HFF-Myc (cell line): ENCODE measurements at places on chromosomes 4 and X.

- no peak for DNase-seq
These were observed 205.6 kb upstream of the EOLA2 start for GRCh38 chrX:150143721-150144440.

GRCh38 chrX:79443121-79443520, 76.0 kb upstream of the ITM2A start:
- DNase-seq: no peak

- no peak for DNase-seq
These were observed 32.4 kb upstream of the SLC10A4 start for GRCh38 chr4:48450740-48451139.

GRCh38 chr4:133377286-133377685, 228.2 kb downstream of the PCDH10 start:
- no peak for DNase-seq

- no peak for DNase-seq
These were observed 106.4 kb downstream of the AMELX start for GRCh38 chrX:11399489-11400094.

GRCh38 chrX:1151378-1152077, 60.9 kb downstream of the CRLF2 start:
- DNase-seq: no peak

GRCh38 chr4:37320513-37321235, 76.1 kb downstream of the NWD2 start:
- no peak for DNase-seq

DNA sequence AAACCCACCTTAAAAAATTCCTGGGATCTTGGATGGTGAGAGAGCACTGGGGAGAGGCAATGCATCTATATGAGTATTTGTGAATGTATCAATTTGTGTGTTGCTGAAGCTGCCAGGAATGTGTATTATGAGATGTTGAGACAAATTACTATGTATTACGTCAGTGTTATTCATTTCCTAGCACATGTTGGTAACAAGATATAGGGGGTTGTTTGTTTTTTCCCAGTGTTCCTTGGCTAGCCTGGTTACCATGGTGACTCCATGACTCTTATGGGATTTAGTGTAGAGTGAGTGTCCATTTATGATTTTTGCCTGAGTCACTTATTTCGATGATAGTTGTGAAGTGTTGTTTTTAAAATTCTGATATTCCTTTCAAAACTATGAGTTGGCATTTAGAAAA, 65.6 kb downstream of the RAB40A start:
- peak; percentile 83 for DNase-seq

DNA sequence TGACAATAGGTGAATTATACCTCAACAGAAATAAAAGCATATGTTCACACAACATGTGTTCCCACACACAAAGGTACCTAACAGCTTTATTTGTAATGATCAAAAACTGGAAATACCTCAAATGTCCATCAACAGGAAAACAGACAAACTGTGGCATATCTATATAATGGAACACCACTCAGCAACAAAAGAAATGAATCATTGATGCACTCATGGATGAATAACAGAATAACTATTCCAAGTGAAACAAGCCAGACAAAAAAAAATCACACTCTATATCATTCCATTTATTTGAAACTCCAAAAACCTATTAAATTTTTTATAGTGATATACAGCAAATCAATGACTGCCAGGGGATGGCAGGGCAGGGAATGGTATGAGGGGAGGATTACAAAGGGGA, 148.1 kb downstream of the PLS3 start:
- DNase-seq: no peak

DNA sequence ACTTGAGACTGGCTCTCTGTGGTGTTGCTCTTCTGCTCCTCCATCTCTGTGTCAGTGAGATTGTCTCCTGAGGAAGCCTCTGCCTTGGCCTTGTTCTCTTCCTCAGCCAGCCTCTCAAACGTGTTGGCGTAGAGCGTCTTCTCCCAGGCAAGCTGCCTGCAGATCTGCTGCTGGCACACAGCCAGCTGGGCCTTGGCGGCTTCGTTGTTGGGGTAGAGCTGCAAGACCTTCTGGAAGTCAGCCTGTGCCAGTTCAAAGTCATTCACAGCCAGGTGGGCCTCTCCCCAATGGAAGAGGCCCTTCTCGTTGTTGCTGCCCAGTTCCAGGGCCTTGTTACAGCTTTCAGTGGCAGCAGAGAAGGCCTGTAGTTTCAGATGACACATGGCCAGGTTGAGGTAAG, 159.1 kb downstream of the NDST3 start:
- DNase-seq: no peak

- no peak for DNase-seq
These were observed 15.8 kb upstream of the SFRP2 start for GRCh38 chr4:153804722-153805121.

DNA sequence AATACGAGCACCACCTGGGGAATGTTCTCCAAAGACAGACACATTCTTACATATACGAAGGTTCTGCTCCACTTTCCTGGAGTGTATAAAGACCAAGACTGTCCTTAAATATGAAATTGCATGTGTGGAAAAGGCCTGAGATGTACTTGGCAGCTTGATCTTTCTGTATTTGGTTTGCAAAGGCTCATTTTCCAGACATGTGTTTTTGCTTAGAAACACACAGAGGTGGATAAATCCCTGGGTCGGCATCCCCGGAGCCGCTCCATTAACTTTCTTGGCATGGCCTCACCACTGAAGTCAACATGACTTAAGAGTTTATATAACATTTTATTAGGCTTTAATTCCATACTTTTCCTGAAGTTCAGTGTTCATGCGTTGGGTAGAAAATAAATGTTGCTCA, 239.4 kb downstream of the LDB2 start:
- DNase-seq: peak; percentile 55

- no peak for DNase-seq
These were observed 36.1 kb upstream of the IRF2 start for GRCh38 chr4:184510401-184510800.

- DNase-seq: no peak
These were observed 41.6 kb downstream of the TMA16 start for GRCh38 chr4:163536091-163536490.

GRCh38 chrX:137428766-137429591, 136.9 kb upstream of the ZIC3 start:
- no peak for DNase-seq

GRCh38 chr4:108649863-108650211, 562 bp upstream of the OSTC start:
- DNase-seq: no peak

GRCh38 chr4:82213485-82214417, 160.0 kb downstream of the HNRNPD start:
- DNase-seq: no peak

GRCh38 chr4:186563761-186564160, 8.4 kb upstream of the MTNR1A start:
- DNase-seq: no peak

DNA sequence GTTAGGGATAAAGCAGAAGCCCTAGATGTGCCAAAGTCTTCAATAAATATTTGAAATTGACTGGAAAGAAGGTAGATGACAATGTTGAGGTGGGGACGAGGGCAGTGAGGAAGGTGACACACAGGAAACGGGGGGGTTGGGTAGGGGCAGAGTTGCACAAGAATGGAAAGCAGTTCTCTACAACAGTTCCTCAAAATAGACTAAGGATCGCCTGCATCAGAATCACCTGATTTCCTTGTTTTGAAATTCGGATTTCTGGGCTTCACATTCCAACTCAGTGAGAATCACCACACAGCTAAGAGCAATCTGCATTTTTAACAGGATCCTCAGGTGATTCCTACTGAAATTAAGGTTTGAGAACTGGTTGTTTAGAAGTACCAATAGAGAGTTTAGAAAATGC, 70.6 kb downstream of the ARFIP1 start:
- DNase-seq: no peak

GRCh38 chrX:102863735-102864134, 73.3 kb upstream of the RAB40AL start:
- DNase-seq: peak; percentile 50

DNA sequence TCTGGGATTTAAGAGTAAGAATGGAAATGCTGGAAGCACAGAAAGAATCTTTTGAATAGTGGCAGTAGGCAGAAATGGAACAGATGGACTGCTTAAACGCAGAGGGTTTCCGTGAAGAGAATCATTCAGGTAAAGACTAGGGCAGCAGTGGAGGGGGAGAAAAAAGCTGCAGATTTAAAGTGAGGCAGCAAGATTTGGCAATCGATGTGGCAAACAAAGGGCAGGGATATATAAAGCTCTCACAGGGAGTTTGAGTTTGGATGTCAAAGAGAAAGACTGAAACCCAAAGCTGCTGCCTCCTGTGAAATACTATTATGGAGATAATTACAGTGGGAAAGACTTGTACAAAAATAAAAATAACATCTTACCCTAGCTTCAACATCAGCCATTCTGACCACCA, 384.0 kb downstream of the CENPC start:
- DNase-seq: no peak

- no peak for DNase-seq
These were observed 95.9 kb upstream of the FAT1 start for GRCh38 chr4:186819342-186820086.

DNA sequence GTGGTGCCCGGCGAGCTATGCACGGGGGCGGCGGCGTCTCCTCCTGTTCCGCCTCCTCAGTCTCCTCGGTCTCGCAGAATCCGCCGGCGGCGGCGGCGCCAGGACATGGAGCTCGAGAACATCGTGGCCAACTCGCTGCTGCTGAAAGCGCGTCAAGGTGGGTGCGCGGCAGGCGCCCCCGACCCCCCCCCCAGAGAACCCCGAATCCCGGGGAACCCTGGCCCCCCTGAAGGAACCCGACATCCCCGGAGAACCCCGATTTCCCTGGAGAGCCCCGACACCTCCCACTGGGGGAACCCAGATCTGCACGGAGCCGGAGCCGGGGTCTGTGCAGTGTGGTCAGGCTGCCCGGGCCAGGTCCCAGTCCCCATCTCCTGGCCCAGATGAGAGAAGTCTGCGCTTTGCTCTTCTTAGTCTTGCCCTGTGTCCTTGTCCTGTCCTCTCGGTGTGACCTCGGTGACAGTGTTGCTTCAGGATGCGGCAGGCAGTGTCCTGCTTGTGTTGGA, 648 bp downstream of the GRK4 start:
- DNase-seq: no peak

GRCh38 chr4:77493120-77493752, 112.4 kb upstream of the CXCL13 start:
- no peak for DNase-seq

GRCh38 chr4:138875891-138876608, 139.5 kb upstream of the NOCT start:
- DNase-seq: peak; percentile 70

GRCh38 chr4:141797966-141798365, 161.6 kb downstream of the IL15 start:
- no peak for DNase-seq

DNA sequence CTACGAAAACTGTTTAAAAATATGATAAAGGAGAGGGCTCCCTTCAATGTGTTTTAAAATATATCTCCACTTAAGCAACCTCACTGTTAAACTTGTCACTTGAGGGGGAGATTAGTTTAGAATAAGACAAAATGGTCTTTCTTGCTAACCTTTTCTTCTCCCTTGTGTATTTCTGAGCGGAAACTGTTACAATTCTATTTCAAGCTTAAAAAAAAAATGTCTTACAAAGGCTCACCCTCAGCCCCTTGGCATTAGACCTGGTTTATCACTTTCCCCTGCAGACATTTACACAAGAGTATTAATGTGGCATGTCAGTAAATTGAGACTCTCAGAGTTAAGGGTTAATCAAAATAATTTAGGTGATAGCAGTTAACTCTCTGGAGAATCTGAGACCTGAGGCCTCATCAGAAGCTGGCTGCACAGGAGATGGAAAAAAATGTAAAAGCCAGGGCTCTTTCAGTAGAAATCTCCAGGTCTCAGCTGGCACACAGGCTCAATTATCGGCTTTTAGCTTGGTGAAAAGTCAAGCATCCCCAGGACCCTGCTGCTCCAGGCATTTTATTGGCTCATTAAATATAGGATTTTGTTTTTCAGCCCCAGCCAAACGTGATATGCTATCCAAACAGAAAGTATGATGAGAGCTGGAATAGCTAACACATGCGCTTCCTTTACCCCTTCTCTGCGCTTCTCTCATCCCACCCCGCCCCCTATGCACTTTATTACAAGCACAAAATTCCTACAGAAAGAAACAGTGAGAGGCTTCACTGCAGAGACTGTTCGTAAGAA, 130.5 kb downstream of the PPA2 start:
- no peak for DNase-seq

DNA sequence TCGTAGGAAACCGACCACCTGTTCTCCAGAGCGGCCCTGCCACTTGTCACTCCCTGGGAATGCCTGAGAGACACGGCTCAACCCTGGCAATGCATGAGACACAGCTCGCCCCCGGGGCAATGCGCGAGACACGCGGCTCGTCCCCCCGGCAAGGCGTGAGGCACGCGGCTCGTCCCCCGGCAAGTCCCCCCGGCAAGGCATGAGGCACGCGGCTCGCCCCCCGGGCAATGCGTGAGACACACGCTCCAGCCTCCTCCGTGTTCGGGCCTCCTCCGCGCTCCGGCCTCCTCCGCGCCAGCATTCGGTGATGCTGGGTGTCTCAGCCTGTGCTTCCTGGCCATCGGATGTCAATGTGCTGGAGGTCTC, 27.5 kb upstream of the CPLX1 start:
- no peak for DNase-seq

- no peak for DNase-seq
These were observed 643.6 kb downstream of the PDHA2 start for GRCh38 chr4:96483308-96484030.

DNA sequence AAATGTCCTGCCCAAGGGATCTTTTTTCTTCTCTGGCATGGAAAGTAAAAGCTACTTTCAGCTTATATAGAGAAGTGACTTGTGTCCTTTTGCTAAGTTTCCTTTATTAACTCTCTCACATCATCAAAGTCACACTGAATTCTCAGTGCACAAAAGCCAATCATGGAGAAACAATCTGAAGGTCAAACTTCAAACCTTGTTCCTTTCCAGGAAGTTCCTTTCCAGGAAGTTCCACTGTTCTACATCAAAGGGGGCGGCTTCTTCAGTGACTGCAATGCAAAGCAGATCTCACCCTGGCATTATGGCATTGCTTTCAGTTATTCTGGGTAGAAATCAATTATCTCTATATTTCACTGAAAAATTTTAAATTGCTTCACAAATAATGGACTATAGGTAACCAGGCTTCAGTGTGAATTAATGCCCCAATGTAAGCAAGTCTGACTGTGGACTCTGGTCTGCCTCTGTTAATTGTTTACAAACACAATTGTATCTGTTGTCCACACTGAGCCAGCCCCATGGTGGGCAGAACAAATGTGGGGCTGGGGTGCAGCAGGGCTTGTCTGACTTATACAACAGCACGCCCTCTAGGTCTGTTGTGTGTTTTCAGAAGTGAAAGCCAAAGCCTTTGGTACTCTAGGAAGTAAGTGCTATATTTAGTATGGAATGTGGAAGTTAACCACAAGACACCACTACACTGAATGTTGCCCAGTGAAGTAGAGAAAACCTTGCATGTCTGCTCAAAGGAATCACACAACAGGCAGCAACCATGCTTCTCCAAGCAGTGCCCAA, 98.8 kb downstream of the CDS1 start:
- DNase-seq: peak; percentile 53

DNA sequence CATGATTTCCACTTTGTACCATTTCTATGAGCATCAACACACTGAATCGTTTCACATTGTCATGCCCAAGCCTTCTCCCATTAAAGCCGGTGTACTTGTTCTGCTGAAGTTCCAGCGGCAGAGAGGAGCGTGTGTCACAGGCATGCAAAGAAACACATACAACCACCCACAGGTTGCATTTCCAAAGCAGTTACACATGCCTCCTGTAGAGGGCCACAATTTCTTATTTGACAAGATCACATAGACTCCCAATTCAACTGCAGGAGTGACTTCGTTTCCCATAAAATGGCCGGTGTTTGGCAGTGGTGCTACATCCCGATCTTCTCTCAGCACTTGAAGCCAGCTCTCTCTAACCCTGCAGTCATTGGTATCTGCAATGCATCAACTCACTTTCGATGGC, 992.6 kb downstream of the NLGN4X start:
- no peak for DNase-seq

- peak; percentile 56 for DNase-seq
These were observed 34.4 kb downstream of the SLAIN2 start for GRCh38 chr4:48375651-48376304.
